ENCODE measurements at places on chromosomes 12 and 14.

DNA sequence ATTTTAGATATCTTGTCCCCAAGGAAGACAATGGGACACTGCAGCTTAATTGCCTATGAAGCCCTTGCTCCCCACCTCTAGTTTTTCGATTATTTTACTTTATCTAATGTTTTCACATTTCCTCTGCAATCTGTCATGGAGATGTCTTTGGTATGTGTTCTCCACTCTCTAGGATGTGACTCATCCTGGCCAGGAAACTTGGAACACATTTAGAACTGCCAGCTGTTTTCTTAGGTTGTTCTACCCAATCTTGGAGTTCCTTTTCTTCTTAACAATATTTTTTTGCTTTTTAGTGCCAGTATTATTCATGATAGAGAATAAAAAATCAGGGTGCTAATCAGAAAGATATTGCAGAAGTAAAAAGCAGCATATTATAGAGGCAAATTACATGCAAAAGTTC is 101.7 kb upstream of the CLEC14A start:
- no peak for DNase-seq

- no peak for DNase-seq
These were observed 83.2 kb upstream of the SLC38A2 start for GRCh38 chr12:46455648-46456352.

- DNase-seq = no peak
These were observed 1.3 kb downstream of the MARS1 start for GRCh38 chr12:57489157-57489641.

DNA sequence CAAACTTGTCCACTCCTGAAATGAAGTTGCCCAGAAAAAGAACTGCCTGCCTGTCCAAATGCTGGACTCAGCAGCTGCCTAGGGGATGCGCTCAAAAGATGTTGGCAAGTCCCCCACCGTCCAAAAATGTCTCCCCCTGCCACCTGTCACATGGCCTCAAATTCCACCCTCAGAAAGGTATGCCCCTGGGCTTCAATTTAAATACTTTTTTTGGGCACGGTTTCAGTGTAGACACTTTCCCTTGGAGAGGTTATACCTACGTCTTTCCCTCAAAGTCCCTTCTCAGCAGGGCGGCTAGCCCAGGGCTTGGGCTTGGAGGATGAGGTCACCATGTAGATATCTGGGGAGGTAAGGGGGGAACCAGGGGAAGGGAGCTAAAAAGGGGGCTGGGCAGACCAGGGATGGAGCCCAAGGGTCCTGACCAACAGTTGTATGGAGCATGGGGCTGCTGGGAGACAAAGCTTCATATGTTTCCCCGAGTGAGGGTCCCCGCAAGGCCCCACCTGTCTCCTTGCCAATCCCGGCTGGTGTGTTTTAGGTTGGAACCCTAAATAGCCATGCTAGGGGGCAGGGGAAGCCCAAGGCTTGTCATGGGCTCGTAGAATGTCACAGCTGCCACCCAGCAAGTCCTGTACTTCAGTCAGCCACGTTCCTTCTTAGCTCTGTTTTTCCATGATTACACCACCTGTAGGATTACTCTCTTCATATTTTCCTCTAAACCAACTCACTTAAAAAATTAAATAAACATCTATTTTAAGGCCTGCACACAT is 131.2 kb upstream of the TBX3 start:
- DNase-seq = no peak

GRCh38 chr12:71848212-71848611 is 8.7 kb downstream of the TBC1D15 start:
- DNase-seq = no peak

DNA sequence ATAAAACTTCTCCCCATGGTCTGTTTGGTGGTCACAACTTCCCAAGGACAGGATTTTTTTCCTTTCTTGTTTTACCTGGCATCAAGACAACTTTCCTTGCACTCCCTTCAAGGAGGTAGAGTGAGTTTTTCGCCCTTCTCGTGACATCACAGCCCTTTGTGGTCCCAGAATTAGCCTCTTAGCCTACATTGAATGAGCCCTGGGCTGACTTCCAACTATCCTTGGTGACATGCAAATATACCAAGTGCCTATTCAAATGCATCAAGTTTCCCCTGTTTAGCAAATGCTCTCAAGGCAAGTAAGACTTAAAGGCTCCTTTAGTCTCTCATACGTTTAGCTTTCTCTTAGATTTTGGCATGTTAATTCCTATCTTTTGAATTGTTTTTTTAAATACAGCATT is 36.6 kb downstream of the TC2N start:
- no peak for DNase-seq

GRCh38 chr12:82852529-82852928 is 165.8 kb downstream of the TMTC2 start:
- no peak for DNase-seq

- no peak for DNase-seq
These were observed 17.5 kb downstream of the AMN start for GRCh38 chr14:102939820-102940561.

GRCh38 chr12:123752046-123752445 is 10.1 kb upstream of the DNAH10 start:
- no peak for DNase-seq

DNA sequence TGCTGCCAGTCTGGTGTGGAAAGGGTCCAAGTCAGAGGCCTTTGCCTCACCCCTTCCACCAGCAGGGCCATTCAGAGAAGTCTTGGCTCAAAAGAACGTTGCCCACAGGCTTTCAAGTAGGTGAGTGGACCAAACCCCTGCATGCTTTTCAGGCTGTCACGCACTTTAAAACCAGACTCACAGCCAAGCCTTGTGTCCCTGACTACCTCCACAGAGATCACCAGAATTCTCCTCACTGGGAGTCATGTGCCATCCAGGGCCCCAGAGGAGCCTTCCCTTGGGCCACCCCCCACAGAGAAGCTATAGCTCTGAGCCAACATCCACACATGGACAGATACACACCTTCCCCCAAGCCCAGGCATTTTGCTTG is 283.1 kb downstream of the DPF3 start:
- DNase-seq = no peak

DNA sequence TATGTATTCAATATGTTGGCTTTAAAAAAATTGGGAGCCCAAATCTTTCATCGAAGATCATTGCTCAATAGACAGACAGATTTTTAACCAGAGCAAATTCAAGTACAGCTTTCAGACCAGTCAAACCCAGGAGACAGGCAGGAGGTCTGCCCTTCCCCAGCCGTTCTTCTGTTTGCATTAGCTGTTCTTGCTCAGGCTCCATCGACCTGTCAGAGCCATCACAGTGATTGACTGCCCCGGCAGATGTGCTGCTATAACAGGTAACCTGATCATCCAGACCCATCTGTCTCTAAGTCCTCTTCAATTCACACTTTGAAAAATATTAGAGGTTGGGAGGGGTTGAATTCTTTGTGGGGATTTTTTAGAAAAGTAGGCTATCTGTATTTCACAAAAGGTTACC is 453.5 kb downstream of the FOXG1 start:
- no peak for DNase-seq

- no peak for DNase-seq
These were observed 451.1 kb upstream of the RGS6 start for GRCh38 chr14:71481021-71481654.

GRCh38 chr12:33587784-33588712 is 148.4 kb upstream of the SYT10 start:
- DNase-seq = no peak

DNA sequence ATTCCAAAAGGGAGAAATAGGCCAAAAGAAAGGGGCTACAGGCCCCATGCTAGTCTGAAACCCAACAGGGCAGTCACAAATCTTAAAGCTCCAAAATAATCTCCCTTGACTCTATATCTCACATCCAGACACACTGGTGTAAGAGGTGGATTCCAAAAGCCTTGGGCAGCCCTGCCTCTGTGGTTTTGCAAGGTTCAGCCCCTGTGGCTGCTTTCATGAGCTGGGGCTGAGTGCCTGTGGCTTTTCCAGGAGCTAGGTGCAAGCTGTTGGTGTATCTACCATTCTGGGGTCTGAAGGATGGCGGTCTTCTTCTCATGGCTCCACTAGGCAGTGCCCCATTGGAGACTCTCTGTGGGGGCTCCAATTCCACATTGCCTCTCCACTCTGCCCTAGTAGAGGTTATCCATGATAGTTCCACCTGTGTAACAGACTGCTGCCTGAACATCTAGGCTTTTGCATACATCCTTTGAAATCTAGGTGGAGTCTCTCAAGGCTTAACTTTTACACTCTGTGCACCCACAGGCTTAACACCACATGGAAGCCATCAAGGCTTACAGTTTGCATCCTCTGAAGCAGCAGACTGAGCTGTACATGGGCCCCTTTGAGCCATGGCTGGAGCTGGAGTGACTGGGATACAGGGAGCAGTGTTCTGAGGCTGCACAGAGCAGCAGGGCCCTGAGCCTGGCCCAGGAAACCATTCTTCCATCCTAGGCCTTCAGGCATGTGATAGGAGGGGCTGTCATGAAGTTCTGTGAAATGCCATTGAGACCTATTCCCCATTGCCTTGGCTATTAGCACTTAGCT is 66.5 kb upstream of the ABCD2 start:
- DNase-seq = no peak

- DNase-seq = no peak
These were observed 3.1 kb upstream of the HPD start for GRCh38 chr12:121861636-121862254.

- DNase-seq = no peak
These were observed 1.1 kb upstream of the MARCHF9 start for GRCh38 chr12:57753756-57754337.

- no peak for DNase-seq
These were observed 148.3 kb downstream of the CRADD start for GRCh38 chr12:93825501-93825888.

DNA sequence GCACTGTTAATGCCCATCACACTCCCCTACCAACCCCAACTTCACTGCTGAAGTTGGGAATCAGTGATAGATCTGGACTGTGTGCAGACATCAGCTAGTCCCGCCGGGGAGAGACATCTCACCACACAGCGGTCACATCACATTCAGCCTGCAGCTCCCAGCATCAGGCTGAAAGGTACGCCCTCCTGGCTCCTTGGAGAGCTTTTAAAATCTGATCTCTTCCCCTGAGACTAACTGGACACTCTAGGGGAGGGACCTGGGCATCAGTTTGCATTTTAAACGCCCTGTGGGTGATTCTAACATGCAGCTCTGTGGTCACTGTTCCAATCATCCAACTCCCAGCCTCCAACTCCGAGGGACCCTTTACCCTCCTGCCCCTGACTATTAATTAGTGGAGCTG is 58.4 kb downstream of the CCDC85C start:
- DNase-seq = no peak

DNA sequence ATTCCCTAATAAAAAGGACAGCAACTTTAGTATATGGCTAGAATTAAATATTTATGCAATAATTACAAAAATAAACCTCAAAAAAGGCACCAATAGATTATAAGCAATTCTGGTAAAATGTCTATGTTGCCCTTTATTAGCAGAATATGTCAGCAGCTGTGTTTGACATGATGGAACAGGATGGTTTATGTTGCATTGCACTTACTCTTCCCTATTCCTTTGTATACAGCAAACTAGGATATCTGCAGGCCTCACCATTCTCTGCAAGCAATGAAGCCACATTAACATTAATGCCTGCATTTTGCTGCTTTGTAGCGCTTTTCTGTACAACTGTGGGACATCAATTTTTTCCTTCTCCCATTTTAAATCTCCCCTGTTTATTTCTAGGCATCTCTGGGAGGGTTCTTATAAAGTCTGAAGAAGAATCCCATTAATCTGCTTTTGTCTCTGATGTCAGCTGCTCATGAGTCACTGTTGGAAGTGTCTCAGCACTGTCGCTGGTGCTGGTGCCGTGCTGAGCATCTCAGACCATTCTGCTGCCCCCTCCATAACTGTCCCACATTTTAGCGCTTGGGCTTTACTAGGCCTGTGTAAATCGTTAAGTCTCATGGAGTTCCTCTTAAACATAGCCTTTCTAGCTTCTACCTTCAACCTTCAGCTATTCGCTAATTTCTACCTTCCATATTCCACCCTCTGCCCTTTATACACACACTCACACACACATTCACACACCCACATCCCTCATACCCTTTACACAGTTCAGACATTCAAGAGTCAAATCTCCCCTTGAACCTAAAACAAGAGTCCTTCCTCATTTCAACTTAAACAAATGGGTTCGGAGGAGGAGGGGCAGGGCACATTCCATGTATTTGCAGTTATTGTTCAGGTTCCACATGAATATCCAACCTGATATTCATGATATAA is 64.4 kb upstream of the TRHDE start:
- no peak for DNase-seq

DNA sequence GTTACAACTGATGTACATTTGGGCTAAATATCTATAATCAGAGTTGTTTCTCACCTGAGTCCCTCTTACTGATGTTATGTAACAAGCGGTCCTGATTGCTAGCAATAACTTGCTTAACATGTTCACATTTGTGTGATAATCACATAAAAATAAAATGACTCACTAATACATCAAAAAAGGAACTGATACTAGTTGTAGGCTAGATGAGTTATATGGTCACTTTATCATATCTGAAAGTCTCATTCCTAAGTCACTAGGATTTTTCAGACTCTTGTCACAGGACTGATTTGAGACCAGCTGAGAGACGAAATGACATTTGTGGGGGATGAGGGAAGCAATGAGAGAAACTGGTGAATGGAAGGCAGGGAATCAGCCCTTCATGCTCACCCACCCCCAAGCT is 34.3 kb downstream of the NKX2-1 start:
- no peak for DNase-seq

DNA sequence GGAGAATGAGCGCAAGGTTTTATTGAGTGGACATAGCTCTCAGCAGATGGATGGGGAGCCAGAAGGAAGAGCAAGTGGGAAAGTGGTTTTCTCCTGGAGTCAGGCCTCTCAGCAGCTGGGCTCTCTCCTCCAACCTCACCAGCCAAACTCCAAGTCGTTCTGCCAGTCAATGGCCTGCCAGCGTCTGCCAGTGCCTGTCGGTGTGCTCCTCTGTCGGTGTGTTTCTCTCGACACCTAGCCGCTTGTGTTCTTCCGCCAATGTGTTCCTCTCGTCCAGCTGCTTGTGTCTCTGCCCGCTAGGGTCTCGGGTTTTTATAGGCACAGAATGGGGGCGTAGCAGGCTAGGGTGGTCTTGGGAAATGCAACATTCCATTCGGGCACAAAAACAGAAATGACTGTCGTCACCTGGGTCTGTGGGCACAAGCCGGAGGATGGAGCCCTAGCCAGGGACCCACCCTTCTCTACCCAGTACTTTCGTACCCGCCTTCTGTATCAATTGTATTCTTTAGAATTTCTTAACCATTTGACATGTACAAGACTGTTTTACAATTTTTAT is 1365.4 kb downstream of the FSCB start:
- DNase-seq = no peak

DNA sequence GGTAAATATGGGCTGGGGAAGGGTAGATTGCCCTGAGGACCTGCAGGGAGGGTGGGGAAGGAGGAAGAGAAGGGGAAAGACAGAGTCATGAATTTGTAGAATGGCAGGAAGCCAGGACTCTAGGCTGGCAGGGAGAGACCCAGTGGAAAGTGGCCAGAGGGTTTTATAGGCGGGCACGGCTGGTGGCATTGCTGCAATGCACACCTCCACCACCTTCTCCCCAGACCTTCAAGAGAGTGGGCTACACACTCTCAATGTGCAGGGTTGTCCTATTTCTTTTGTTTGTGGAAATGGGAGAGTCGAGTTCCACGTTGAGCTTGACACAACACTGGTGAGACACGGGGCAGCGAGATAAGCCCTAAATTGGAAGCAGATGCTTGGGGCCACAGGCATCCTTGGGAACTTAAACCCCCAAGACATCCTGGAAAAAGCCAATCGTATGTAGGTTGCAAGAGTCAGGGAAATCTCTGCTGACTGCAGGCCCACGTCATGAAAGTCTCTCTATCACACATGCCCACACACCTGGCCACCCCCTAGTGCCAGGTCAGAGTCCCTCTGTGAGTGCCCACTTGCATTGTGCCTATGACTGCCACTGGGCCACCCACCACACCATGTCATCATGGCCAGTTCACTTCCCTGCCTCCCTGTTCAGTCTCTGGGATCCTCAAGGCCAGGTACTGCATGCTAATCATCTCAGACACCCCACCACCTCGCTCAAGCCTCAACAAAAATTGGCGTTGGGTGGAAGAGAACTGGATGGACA is 38.0 kb upstream of the BDKRB2 start:
- DNase-seq = no peak

Measured in activated CD4-positive, alpha-beta T cell treated with anti-CD3 and anti-CD28 coated beads for 48 hours (primary cell).